Stimulated activated CD8-positive, alpha-beta memory T cell treated with anti-CD3 and anti-CD28 coated beads, Interleukin-7, amount 100 ng/mL, for 48 hours (primary cell): ENCODE measurements at places on chromosomes 11 and 22.

GRCh38 chr11:128734103-128734831 is 40.4 kb downstream of the FLI1 start:
- peak; percentile 28 for DNase-seq

DNA sequence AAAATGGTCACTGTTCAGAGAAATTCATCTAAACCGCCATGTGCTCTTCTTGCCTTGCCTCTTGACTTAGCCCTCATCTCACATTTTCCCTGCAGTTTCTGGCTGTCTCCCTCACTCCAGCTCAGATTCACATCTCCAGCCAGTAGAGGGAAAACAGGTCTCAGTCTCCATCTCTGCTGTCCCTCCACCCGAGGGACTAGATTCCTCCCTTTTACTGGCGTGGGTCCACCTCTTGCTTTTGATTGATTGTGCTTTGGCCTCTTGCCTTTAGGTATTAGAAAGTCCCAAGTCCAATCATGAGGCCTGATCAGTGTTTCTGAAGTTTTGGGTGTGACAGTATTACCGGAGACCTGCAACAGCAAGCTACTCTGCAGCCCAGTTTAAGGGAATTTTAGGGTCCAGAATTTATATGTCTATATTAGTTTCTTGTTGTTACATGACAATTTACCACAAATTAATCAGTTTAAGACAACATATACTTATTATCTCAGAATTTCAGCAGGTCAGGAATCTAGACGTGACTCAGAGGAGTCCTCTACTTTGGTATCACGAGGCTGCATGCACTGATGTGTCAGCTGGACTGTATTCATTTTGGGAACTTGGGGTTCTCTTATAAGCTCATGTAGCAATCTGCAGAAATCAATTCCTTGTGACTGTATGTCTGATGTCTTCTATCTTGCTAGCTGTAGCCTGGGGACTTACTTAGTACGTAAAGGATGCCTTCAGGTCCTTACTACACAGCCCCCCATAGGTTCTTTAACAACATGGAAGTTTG is 805.2 kb upstream of the CCDC90B start:
- no peak for DNase-seq

DNA sequence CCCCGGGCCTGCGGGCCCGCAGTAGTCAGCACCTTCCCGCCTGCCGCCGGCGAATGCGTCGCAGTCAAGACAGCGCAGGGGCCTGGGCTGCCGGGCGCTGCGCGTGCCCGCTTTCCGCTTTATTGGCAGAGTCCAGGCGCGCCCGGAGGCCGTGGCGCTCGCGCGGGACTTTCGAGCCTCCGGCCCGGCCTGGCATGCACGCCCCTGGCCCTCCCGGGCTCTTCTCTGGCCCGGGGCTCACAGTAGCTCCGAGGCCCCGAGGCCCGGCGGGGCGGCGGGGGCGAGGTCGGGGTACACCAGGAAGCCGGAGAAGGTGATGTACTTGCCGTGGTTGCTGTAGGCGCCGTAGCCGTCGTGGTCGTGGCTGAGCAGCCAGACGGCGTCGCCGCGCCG is 3.1 kb downstream of the FAM180B start:
- no peak for DNase-seq

- no peak for DNase-seq
Measured at GRCh38 chr11:78063440-78064181, at the start of gene THRSP. Gene THRSP, plus strand, starts transcription at chr11:78063861. Its CDS starts 21 bp downstream, at chr11:78063882.

- no peak for DNase-seq
Measured at GRCh38 chr11:2748061-2748813, 48.4 kb upstream of the KCNQ1OT1 start.

DNA sequence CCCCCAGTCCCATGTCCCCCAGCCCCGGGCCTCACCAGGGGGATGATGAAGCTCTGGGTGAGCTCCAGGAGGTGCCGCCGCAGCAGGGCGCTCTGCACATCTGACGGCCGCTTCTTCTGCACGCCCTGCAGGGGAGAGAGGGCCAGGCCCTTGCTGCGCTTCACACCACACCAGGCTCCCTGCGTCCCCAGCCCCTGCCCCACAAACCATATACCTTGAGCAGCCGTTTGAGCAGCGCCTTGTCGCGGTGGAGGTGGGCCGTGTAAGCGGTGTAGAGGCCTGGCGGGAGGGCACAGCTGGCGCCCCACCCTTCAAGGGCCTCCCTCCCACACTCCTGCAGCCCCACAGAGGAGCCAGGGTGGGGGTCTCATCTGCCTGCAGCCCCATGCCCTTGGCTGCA is 6.2 kb upstream of the PLXNB2 start:
- no peak for DNase-seq

DNA sequence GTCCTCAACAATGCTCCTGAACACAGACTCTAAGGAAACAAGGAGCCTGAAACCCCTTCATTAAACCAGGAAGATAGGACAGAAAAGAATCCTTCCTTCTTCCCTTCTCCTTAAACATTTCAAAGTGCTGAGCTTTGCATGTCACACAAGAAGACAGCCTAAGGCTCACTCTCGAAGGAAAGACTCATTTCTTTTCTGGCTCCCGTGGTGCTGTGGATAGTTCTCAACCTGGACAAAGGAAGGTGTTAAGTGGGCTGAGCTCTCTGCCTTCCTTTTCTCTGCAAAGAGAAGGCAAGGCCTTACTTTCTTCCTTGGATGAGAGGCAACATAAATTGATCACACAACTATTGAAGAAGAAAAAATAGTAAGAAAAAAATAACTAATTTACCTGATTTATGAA is 452.4 kb upstream of the DDI1 start:
- DNase-seq, result no peak

- DNase-seq, result no peak
Measured at GRCh38 chr11:1557904-1558774, 13.9 kb downstream of the DUSP8 start.

GRCh38 chr11:70467201-70468085 is 69.1 kb downstream of the CTTN start:
- DNase-seq, result no peak
